ENCODE measurements at places on chromosomes 12 and 14. TPM values are rescaled to one million over a fixed set of nuclear protein-coding genes. Genes with fewer than 3 reads are reported as not detected.

GRCh38 chr12:115791331-115791730, 486.2 kb downstream of the MED13L start:
- no peak for DNase-seq

GRCh38 chr12:52521175-52521567, 977 bp upstream of the KRT5 start:
- no peak for DNase-seq

DNA sequence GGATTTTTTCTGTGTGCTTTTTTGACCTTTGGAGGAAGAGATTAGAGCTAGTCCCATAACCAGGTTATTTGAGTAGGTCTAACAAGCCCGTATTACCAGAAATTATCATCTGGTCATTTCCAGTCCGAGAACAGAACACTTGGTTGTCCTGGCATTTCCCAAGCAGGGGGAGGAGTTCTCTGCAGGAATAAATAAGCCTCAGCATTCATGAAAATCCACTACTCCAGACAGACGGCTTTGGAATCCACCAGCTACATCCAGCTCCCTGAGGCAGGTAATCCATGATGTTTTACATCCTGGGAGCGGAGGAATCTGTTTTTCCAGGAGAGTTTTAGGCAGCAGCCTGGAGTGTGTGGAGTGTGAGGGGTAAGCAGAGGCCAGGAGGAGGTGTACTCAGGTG, at the start of gene SERPINA3:
Gene SERPINA3, plus strand, starts transcription at position 218 of the 400 bp plus-strand sequence. CDS start 2,051 bp downstream, outside the sequence.
- DNase-seq = no peak

DNA sequence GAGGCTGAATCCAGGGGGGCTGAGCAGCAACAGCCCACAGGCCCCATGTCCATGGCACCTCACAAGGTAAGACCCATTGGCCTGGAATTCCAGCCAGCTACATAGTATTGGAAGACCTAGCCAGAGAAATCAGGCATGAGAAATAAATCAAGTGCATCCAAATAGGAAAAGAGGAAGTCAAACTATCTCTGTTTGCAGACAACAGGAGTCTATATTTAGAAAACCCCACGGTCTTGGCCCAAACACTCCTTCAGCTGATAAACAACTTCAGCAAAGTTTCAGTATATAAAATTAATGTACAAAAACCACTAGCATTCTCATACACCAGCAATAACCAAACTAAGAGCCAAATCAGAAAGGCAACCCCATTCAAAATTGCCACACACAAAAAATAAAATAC, 16.9 kb downstream of the PDE6H start:
- no peak for DNase-seq

GRCh38 chr12:16789204-16789790, 183.3 kb upstream of the LMO3 start:
- no peak for DNase-seq

DNA sequence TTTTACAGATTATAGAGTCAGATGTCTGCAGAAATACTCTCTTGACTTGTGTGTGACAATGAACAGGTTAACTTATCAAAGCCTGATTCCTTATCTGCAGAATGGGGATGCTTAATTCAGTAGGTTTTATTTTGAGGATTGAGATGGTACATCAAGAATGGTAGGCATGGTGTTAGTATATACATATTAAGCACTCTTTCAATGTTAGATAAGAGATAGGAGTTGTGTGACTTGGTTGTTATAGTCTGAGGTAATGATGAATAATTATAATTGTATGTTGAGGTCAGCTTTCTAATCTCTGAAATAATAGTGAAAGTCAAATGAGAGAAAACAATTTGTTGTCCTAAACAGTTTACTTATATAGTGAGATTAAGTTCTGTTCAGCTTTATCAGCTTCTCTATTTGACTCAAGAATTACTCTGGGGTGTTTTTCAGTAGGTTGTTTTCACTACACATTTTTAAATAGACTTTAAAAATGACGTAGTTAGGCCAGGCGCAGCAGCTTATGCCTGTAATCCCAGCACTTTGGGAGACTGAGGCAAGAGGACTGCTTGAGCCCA, 11.9 kb downstream of the PALS1 start:
- DNase-seq = no peak

DNA sequence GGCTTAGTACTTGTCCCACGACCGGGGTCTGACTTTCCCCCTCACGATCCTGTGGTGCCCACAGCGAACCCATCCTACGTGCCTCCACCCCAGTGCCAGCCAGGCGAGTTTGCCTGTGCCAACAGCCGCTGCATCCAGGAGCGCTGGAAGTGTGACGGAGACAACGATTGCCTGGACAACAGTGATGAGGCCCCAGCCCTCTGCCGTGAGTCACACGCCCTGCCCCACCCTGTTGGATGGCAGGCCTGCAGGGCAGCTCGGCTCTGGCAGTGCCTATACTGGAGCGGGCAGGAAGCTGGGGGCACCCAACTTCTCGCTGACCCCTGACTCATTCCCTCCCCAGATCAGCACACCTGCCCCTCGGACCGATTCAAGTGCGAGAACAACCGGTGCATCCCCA, 18.3 kb upstream of the LRP1-AS start:
- DNase-seq = peak; percentile 88

- no peak for DNase-seq
Measured at GRCh38 chr12:110093631-110094311, 30.4 kb upstream of the IFT81 start.

DNA sequence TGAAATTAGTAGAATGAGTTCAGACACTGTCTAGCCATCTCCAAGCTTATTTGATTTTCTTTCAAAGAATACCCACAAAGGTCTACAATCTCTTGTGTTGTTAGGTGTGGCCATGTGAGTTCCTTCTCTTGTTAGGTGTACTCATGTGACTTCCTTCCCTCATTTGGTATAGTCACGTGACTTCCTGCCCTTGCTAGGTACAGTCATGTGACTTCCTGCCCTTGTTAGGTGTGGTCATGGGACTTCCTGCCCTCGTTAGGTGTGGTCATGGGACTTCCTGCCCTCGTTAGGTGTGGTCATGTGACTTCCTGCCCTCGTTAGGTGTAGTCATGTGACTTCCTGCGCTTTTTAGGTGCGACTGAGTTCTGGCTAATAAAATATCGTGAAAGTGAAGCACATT, 179.6 kb downstream of the TMX1 start:
- no peak for DNase-seq

DNA sequence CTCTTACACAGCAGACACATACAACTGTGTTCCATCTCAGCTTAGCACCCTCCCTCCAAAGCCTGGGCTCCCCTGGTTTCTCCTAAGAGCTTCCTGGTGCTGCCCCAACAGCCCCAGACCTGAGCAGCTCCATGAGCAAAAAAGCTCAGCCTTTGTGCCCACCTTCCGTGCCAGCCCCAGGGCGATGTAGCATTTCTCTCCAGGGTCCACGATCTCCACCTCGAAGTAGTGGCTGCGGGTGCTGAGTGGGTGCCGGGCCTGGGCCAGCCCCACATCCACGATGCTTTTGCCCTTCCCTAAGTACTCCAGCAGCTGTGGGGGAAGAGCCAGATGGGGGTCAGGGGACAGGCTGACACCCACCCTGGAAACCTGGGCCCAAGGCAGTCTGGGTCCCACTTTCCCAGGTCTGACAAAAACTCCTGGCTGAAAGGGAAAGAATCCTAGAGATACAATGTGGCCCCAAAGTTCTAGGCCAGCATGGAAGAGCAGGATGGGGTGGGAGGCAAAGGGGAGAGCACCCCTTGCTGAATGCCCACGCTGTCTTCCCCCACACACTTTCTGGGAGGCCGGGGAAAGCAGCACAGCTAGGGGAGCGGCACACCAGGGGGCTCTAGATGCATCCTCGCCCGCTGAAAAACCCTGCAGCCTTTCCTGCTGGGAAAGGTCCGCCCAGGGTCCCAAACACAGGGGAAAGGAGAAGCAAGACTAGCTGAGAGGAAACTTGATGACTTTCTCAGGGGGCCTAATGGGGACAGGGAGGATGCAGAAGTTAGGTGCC, 11.0 kb downstream of the SPRYD3 start:
- DNase-seq = no peak

- DNase-seq = no peak
Measured at GRCh38 chr14:81767266-81767995, 233.8 kb upstream of the SEL1L start.

- peak; percentile 39 for DNase-seq
Measured at GRCh38 chr12:107912421-107913004, 138.0 kb downstream of the ASCL4 start.

DNA sequence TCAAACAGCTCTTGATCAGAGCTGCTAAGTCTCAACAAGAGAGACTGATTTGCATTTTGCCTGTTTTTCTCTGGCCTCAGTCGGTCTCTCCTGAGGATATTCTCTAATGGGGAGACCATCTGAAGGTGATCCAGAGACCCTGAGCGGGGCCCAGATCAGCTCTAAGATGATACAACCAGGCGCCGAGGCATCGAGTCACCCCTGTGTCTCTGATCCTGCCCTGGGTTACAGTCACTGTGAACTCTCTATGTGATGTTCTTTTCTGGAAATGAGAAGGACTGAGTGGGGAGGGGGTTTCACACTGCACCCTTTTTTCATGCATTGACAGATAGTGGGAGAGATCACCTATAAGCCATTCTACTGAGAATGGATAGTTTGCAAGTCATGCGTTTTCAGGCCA, 247.6 kb upstream of the PWP1 start:
- DNase-seq = no peak

- no peak for DNase-seq
Measured at GRCh38 chr14:93546642-93547041, 115.9 kb downstream of the UNC79 start.

DNA sequence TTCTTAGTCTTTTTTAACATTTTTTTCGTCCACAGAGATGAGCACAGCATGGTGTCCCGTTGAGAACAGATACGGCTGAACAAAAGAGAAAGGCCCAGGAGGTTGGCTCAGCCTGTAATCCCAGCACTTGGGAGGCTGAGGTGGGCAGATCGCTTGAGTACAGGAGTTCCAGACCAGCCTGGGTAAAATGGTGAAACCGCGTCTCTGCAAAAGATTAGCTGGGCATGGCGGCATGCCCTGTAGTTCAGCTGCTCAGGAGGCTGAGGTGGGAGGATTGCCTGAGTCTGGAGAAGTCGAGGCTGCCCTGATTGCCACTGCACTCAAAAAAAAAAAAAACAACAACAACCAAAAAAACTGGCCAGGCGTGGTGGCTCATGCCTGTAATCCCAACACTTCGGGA, 5.9 kb upstream of the EP400 start:
- DNase-seq = no peak

- no peak for DNase-seq
Measured at GRCh38 chr12:66055837-66056319, 74.7 kb downstream of the LLPH start.

DNA sequence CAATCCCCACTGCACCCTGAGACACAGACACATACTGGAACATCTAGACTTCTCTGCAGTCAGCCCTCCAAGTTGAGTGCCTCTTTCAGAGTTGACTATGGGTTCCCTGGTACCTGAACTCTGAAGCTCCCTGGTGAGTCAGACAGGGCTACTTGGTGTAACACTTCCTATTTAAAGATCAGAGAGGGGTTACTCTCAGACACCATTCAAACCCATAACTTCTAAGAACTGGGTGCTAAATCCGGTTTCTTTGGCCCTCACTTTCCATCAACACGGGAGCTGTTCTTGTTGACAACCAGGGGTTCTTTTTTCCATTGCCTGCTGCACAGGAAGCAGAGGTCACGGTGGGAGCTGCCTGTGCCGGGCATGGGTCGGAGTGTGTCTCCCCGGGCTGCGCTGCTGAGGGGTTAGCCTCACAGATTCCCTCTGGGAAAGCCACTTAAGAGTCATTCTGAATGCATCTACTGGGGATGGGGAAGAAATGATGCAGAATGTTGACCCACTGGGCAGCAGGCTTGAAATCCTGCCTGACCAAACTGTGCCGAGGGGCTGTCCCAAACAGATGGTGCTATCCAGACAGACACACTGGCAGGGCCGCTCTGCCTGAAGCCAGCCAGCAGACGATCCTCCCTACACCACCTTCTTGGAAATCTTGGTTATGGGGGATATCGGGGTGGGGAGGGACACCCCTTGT, 74.1 kb downstream of the PITPNM2 start:
- DNase-seq = peak; percentile 30

DNA sequence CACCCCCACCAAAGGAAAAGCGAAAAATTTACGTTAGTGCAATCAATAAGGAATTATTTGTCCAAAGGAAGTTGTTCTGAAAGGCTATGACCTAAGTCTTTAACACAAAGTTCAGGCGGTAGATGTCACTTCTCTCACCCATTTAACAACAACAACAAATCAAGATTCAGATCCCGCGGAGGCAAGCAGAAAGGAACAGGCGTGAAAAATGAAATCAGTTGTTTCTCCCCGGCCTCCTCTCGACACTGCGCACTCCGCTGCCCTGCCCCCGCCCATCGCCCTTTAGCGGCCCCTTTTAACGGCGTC, 1.4 kb downstream of the DENND5B start:
- DNase-seq = no peak

GRCh38 chr14:89417465-89418225, 612 bp upstream of the FOXN3 start:
- peak; percentile 76 for DNase-seq

GRCh38 chr14:56324454-56324853, 206.2 kb downstream of the PELI2 start:
- no peak for DNase-seq

DNA sequence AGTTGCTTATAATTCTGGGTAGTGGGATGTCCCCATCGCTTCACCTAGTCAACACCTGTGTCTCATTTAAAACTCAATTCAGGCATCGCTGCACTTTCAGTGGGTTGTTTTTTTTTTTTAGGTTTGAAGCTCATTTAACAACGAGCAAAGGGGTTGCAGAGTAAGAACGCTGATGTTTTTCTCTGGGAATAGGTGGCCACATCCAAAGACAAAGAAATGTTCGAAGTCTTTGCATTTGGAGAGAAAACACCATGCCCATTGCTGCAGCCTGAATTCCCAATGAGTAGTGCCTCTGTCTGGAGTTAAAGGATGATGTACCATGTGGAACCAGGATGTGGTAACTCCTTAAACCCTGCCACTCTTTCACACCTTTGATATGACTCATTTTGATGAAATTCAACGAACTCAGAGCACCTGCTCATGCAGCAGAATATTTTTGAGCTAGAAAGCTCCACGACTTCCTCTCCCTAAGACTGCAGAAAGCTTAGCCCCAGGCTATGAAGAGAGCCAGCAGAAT, 35.1 kb upstream of the BATF start:
- no peak for DNase-seq

- no peak for DNase-seq
Measured at GRCh38 chr12:19576506-19577280, 137.4 kb downstream of the AEBP2 start.

GRCh38 chr12:111598637-111599452, at the start of gene ATXN2:
ATXN2 (minus strand) TSS chr12:111599315; CDS start chr12:111599034, 281 bp downstream.
- peak; percentile 83 for DNase-seq

- no peak for DNase-seq
Measured at GRCh38 chr12:109814600-109815150, 18.5 kb downstream of the TRPV4 start.

Gene PTPRR
- total RNA-seq = 0.25 TPM

Gene CAPZA3
- total RNA-seq = not detected

Gene FIGNL2
- 0.32 TPM for total RNA-seq

Gene AP5M1
- total RNA-seq = 25.7 TPM

Gene CNTN1
- total RNA-seq = 0.51 TPM

Gene GALNT16
- total RNA-seq = 1.4 TPM

Gene RFLNA
- 4.9 TPM for total RNA-seq

Gene OASL
- total RNA-seq = 0.54 TPM

Gene MUCL1
- total RNA-seq = not detected

Gene ACSS3
- 1.9 TPM for total RNA-seq

Gene KRT84
- total RNA-seq = not detected

Gene RAD9B
- total RNA-seq = 0.97 TPM

Measured in GM23248 (cell line).